NCI-H82 (cell line): ENCODE measurements at places on chromosomes 3 and 15.

- DNase-seq: no peak
Observed at GRCh38 chr3:111667621-111668239, 72.6 kb upstream of the ZBED2 start.

- DNase-seq: no peak
Observed at GRCh38 chr15:82566690-82567089, 26.4 kb upstream of the RPS17 start.

DNA sequence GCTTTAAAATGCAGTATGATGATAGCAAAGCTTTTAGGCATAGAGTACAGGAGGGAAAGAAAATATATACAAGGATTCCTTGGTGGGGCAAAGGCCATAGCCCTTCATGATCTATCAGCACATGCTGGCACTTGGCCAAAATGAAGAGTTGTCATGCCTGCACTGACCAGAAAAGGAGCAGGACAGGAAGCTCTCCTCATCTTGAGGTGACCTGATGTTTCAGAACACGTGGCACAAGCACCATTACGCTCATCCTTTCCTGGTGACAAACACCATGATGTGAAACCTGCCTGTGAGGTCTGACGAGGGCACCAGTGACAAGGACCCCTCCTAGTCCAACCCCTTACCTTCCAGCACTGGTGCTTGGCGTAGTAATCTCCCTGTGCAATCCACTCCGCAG lies 77.9 kb upstream of the DCLK3 start:
- DNase-seq: no peak

DNA sequence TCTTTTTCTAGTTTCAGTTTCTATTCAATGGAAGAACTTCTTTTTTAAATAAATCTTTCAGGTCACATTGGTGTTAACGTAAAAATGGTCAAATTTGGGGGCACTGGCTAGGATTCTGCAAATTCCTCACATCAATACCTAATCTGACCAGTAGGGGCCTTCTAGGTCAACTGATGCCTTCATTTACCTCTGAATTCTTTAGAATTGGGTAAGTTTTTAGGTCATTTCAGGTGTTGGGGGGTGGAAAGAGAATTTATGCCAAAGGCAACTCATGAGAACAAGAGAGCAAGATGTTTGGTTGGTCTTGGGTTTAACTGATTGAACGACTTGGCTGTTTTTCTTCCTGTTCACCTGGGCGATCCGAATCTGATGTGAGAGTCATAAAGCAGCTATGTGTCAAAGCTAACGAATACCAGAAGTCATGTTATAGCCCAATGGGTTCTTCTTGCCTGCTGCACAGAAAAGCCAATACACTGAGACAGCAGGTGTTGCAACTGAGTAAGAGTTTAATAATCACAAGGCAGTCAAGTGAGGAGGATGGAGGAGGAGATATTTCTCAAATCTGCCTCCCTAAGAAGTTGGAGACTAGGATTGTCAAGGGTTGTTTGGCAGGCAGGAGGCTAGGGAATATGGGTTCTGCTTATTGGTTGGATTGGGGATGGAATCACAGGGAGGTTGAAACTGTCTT lies 15.3 kb downstream of the LRRC49 start:
- no peak for DNase-seq

GRCh38 chr3:88040529-88040928 lies 18.3 kb downstream of the CGGBP1 start:
- no peak for DNase-seq

GRCh38 chr3:66405701-66406091 lies 95.1 kb downstream of the LRIG1 start:
- peak; percentile 3 for DNase-seq

DNA sequence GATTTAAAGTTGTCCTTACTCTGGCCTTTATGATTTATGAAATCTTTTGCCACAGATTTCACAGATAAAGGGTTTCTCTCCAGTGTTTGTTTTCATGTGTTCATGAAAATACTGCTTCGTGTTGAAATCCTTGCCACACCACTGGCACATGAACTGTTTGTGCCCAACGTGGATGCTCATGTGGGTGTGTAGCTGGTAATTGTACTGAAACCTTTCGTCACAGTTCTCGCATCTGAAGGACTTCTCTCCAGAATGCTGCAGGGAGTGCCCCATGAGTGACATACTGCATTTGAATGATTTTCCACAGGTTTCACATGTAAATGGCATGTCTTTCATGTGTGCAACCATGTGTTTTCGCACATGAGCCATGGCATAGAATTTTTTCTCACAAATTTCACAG lies 111.9 kb downstream of the DOCK3 start:
- no peak for DNase-seq

DNA sequence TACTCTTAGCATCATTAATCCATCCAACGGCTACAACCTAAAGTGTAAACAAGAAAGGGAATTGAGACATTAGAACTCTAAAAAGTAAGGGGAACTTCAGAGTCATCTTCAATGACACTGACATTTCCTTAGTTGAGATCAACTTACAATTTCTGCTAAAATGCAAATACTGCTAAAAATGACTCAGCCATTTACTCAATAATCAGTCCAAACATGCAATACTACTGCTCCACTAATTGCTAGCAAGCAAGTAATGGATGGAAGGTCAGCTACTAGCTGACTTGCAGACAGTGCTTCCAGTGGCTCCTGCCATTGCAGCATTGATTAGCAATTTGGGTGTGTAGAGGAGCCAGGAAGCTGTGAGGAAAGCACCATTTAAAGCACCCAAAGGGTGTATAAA lies 28.4 kb downstream of the CD200R1L start:
- no peak for DNase-seq

GRCh38 chr3:157872902-157873301 lies 233.3 kb downstream of the SHOX2 start:
- no peak for DNase-seq

DNA sequence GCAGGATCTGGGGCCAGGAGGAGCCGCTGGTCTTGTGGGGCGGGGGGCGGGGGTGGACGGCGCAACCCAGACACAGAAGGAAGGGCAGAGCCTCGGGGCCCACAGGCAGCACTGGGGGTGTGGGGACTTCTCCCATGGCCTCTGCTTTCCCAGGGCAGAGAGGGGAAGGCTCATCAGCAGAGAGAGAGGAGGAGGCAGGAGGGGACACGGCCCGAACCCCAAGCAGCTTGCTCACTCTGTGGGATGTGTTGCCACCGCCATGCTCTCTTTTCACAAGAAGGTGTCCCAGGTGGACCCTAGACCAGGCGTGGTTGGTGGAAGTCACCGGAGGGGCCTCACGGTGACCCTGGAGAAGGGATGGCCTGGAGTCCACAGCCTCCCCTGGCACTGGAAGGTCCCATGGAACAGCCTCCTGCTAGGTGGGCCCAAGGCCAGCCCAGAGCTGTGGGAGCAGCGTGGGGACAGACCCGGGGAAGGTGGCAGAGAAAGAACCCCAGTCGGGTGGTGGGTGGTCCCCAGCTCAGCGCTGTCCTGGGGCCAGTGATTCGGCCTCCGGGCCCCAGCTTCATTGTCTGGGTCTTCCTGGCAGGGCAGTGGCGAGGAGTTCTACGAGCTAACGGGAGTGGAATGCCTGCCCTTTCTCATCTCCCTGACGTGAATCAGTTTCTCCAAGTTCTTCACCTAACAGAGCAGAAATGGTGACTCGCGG lies 46.8 kb upstream of the PCSK6 start:
- no peak for DNase-seq

- DNase-seq: no peak
Observed at GRCh38 chr15:55116636-55117035, 80.1 kb downstream of the RSL24D1 start.

DNA sequence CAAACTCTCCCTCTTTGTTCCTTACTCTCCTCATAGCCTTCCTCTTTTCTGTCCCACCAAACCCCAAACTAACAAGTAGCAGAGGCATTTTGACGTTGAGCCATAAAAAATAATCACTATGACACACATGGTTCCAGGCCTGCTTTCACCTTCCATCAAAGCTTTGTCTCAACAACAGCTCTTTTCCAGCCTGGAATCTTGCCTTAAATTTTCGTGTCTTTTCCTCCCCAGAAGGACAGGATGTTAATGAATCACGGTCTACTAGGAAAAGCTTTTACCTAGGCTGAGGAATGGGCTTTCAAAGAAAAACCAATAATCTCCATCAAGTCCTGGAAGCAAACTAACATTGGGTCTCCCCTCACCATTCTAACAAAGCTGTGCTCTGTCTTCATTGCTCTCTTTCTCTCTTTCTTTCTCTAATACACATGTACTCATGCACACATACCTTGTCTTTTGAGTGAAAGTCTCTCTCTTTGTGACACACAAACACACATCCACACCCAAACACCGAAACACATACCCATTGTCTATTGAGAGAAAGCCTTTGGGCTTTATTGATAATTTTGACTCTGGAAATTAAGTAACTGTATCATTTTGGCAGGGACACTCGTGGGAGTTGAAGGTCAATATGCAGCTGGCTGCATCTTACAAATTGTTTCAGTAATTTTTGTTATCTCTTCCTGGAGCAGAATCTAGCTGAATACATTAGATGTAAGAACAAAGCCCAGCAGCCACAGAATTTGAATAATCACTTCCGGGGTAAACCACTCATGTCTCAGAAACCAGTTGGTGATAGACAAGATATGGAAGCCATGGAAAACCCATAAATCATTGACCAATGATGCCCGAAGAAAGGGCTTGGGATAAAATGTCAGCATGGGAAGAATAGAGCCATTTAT lies 107.4 kb upstream of the SLC4A7 start:
- no peak for DNase-seq

DNA sequence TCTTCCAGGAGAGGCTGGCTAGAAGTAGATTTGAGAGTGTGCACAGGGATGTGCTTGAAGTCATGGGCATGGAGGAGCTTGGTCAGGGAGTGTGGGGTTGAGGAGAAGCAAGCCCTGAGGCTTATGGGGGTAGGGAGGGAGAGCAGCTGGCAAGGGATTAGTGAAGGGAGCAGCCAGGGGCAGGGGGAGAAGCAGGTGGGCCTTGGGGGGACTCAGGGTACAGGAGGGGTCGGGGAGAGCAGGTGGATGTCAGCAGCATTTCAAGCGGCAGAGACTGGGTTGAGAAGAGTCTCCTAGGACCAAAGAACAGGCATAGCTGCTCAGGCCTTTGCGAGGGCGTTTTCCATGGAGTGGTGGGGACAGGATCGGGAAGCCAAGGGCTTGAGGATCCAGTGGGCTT lies 3.4 kb upstream of the LMAN1L start:
- DNase-seq: peak; percentile 76

GRCh38 chr3:193842029-193842798 lies 249.2 kb downstream of the OPA1 start:
- no peak for DNase-seq

GRCh38 chr15:88390164-88390901 lies 76.9 kb downstream of the MRPL46 start:
- DNase-seq: no peak

DNA sequence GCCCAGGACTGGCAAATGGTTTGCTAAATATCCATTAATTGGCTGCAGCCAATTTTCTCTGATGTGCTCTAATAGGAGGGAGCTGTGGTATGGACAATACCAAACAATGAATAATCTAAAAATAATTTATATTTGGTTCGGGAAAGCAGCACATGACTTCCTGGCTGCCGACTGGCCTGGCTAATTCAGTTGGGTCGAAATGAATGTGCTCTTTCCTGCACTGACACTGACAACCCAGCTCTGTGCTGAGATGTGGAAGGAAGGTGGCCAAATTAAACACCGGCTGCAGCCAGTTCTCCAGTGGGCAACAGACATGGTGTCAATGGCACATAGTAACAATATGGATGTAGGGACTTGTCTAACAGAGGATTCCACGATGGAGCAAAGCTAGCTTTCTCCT lies 21.1 kb upstream of the COLQ start:
- no peak for DNase-seq

DNA sequence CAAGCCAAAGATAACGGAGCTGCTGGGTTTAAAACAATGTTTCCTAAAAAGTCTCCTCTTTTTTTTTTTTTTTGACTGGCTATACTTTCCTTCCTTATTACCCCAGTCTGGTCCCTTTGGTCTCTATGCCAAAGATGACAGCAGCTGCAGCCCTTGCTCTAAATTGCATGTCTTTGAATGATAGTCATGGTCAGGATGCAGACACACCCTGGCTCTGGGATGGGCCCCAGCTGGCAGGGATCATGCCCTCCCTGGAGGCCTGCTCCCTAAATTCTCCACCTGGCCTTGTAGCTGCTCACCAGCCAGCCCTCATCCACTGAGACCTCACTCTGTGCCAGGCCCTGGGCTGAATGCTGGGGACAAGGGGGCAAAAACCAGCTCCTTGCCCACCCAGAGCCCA lies 95.8 kb downstream of the MESD start:
- DNase-seq: no peak

DNA sequence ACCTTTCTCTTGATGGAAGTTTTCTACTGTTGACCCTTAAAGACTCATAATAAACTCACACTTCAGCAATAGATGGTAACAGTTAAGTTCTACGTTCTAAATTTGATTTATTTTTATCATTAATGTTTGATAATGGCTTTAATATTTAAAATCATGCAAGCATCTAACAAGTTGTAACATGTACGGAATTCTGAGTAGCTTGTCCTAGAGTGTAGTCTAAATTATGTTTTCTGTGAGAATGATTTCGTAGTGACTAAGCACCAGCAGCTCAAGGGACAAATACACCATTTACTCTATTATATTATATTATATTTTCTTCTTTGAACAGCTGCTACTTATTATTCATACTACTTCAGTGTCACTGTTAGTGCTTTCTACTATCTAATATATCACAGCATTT lies 345.6 kb downstream of the NLGN1 start:
- DNase-seq: no peak

GRCh38 chr3:141499284-141499683 lies 12.5 kb downstream of the RASA2 start:
- DNase-seq: no peak

DNA sequence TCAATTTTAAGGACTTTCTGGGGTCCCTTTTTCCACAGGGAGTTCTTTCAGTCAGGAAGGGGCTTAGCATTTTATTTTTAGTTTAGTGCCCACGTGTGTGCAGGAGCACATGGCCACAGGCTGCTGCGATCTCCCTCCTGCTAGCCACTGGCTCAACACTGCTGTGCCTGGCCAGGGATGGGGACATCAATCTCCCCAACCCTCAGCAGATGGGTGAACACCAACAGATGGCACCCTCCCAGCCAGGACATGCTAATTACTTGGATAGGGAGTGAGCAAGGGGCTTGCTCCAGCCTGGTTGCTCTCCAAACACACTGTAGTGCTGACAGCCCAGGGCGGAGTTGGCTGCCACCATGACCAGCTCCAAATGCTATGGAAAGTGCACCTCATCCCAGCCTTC lies 7.4 kb upstream of the RIOX2 start:
- peak; percentile 98 for DNase-seq
